ENCODE measurements at places on chromosomes 6 and 20.

DNA sequence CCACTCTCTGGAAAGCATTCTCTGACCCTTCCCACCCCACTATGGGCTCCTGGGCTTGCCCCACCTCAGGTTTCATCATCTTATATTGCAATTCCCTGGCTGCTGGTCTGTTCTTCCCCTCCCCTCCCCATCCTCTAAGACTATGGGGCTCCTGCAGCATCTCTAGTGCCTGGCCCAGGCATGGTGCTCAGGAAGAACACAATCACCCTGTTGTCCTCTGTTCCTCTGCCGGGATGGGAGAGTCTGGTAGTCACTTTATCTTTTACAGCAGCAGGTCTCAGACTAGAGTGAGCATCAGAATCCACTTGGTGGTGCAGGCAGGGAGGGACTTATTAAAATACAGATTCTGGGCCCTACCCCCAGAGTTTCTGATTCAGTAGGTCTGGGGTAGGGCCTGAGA, 5.0 kb upstream of the LPIN3 start:
- DNase-seq: no peak

DNA sequence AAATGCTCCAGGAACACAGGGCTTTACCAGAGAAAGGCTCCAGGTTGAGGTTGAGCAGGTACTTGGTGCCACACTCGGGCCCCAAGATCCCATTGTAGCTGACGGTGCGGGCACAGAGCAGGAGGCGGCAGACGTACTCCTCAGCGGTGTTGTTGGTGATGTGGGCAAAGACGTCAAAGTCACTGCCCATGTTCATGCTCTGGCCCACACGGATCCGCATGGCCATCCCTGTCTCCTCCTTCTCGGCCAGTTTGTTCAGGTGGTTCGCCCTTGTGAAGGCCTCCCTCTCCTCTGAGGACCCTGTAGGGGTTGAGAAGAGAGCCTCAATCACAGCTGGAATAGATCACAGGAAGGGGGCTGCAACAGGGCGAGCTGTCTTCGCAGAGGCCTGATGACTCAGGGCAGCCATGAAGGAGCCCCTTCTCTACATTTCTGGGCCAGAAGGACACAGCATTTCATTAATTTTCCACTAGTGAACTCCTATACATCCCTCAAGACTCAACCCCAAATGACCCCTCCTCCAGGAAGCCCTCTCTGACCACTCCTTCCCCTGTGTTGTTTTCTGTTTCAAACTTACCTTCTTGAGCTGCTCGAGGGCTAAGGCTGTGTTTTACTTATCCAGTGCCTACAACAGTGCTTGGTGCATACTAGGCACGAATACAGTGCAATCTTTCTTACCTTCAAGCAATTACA, 26.8 kb downstream of the TGM2 start:
- no peak for DNase-seq

GRCh38 chr6:128107682-128108081, 206.8 kb upstream of the THEMIS start:
- no peak for DNase-seq

DNA sequence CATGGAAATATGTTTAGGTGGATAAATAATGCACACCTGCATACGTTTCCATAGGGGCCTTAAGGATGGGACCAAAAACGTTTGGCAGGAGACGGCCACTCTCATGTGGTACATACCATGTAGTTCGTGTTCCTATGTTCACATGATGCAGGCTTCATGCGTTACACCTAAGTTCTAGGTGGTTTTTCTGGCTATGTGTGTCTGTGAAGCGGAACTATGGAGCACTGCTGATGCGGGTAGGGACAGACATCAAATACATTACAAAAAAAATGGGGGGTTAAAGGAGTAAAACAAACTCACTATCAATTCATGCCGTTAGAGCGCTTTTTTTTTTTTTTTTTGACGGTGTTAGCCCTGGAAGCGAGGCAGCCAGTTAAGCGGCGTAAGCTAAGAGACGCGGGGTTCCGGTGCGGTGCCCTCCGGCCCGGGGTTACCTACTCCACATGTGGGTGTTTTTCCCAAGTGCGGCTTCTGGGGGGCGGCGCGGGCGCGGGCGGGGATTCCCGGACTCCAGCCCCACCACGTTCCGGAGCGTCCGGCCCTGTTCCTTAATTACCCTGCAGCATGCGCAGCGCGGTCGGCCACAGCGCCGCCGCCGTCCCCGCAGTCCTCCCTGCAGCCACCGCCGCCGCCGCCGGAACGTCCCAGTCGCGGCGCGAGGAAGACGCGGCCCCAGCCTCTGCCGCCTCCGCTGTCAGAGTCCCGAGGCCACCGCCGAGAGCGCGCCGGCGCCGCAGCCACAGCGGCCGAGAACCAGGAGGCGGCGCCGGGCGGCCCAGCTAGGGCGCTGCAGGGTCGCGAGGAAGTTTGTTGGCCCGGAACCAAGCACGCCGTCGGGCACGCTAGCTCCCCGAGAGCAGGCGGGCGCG, 648 bp downstream of the COL19A1 start:
- DNase-seq: peak; percentile 45

DNA sequence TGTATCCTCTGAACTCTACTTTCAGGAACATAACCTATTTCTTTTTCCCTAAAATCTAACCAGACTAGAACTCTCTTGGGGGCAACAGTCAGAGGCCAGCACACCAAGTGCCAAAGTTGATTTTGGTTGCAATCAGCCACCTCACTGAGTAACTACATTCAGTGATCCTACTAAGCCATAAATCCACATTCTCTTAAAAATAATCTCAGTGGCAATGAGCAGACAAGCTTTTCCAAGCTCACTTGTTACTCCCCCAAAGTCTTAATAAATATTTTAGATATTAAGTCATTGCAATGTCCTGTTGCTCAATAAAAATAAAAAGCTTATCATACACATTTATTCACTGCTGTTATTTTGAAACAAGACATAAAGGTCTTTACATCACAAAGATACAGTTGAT, 9.8 kb downstream of the RGS17 start:
- no peak for DNase-seq

DNA sequence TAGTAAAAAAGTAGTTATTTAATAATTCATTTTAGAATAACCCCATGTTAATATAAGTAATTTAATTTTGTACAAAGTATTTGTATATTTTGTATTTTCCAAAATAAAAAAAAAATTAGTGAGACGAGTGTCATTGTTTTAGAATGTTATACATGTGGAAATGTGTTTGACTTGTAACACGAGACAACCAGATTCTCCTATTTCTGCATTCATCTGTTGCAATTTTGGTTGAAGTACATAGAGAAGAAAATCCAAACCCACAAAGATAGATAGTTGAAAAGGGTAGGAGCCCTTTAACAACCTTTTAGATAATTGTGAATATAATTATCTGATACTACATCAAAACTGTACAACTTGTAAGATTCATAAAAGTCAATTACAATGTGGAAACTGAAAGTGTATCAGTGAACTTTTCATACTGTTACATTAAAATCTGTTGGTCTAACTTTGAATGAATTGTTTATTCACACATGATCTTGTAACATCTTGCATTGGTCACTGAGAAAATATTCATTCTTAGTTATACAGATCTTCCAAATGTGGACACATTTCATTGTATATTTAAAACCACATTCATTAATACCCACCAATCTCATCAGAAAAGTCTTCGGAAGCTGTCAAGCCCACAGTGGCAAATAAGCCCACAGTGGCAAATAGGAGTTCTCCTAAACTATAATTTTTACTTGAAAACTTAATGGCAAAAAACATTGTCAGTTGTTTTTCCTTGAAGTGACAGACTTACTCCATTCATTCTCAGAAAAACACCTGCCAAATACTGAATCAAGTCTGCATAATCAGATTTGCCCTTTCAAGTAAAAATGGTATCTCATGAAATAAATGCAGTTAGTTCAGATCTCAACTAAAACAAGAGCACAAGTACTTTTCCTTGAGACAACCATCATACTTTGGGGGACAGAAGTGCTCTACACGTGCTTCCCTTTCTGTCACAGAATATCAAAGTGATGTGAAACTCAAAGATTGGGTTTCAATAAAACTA, 52.8 kb downstream of the FKBP5 start:
- no peak for DNase-seq

DNA sequence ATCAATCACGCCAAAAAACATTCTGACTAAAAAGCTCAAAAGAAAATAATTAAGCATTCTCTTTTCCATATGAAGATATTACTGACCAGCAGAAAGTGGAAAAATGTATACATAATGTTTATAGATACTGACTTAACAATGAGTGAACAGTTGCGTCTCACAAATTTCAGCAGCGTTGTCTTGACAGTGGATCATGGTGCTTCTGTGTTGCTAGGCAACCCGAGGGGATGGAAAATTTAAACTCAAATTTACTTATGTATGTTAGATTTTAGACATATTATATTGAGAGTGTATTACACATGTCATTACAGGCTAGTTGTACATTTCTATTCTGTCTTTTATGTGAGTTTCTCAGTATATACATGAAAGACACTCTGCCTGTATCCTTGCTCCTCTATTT, 110.2 kb downstream of the LAMA2 start:
- no peak for DNase-seq

DNA sequence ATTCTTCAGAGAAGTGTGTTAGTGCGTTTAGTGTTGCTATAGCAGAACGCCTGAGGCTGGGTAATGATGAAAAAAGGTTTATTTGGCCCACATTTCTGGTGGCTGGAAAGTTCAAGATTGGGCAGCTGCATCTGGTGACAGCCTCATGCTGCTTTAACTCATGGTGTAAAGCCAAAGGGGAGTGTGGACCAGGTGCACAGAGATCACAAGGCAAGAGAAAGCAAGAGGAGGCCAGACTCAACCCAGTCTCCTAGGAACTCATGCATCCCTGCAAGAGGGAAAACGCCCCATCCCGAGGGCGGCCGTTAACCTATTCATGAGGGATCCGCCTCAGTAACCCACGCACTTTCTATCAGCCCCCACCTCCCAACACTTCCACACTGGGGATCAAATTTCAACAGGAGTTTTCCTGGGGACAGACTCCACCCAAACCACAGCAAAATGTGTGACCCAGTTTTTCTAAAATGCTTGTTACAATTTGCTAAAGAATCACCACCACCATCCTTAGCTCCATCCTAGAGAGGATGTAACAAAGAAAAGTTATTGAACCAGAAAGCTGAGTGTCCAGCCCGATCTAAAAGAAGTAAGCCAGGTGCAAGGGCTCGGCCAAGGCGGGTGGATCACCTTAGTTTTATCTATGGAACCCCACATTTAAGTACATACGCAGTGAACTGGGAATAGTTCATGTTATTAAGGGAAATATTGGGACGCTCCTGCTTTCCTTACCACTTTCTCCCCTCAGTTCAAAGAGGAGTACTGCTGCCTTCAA, 164.8 kb downstream of the QKI start:
- no peak for DNase-seq

GRCh38 chr6:118012944-118013343, 105.9 kb downstream of the SLC35F1 start:
- DNase-seq: no peak

- no peak for DNase-seq
These were observed 53.8 kb downstream of the GINS1 start for GRCh38 chr20:25461281-25461650.

GRCh38 chr6:19327661-19328060, 509.5 kb upstream of the ID4 start:
- DNase-seq: no peak

DNA sequence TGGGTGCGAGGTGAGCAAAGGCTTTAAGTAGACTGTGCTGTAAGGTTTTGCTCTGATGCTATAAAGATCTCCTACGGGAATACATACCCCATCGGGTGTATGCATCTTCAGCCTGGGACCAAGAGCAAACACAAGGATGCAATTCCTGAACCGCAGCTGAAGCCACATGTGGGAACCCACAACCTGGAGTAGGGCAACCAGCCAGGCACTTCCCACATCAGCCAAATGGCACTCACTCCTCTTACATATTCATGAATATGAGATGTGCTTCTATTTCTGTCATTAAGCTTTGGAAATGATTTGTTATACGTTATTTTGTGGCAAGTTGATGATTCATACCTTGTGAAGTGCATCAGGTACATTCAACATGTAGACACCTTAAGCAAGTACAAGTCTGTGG, 619.2 kb downstream of the C6orf118 start:
- DNase-seq: no peak

All from effector memory CD8-positive, alpha-beta T cell (primary cell).